Activated T-helper 1 cell treated with anti-CD3 and anti-CD28 coated beads, Interleukin-2, amount 50 U/mL, for 16 hours (primary cell): ENCODE measurements at places on chromosomes 7 and 10.

GRCh38 chr7:141950806-141951205, 4.0 kb upstream of the CLEC5A start:
- no peak for DNase-seq

GRCh38 chr7:56063500-56063881, 595 bp upstream of the SUMF2 start:
- no peak for DNase-seq

DNA sequence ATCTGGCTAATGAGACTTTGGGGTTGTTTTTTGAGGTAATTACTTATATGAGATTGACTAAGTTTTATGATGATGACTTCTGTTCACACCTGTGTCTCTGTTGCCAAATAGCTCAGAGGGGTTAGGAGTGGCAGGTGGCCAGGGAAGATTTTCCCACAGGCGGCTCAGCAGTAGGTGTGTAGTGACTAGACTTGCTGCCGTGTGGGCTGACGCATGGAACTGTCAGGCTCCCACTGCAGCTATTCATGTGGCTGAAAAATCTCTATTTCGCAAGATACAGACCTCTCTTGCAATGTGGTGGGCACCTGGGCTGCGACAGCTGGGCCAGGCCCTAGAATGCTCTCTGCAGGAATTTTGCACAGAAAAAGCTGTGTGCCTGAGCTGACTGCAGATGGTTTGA, 1.4 kb downstream of the CPA4 start:
- DNase-seq = no peak

GRCh38 chr10:73992899-73993788, 4.8 kb upstream of the VCL start:
- no peak for DNase-seq

GRCh38 chr10:46311501-46311951, 24.7 kb downstream of the ANTXRL start:
- no peak for DNase-seq

GRCh38 chr10:3828404-3829155, 43.6 kb upstream of the KLF6 start:
- no peak for DNase-seq

DNA sequence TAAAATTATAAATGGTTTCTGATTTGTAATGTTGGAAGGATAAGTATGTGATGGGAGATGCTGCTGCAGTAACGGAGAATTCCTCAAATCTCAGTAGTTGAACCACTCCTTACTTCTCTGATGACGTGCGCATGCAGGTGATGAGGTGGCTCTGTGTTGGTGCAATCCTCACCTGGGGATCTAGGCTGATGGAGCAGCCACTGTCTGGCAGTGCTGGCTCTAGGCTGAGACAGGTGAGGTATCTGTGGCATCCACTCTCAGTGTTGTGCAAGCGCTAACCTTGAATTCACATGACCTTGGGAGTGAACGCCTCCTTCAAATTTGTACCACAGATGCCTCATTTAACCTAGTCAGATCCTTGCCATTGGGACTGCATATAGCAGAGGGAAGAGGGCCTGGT, 35.0 kb downstream of the LHFPL3 start:
- no peak for DNase-seq

DNA sequence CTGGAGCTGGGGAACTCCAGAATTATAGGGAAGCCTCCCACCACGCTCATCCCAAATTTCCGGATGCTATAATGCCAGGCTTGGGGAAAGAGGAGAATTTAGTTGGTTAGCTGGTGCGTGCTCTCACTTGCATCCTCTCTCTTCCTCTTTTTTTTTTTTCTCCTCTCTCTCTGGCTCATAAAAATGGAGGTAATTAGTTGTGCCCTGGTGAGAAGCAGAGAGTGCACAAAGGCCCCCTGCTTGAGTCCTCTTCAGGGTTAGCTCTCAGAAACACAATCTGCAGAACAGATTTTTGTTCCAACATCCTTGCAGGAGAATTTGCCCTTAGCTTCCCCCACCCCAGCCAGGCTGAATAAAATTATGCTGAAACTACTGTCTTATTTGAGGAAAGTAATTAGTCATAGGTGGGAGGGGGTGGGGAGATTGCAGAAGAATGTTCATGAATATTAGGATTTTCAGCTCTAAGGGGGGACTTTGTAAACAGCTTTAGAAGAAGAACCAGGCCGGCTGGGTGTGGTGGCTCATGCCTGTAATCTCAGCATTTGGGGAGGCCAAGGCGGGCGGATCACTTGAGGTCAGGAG, 7.6 kb downstream of the SERPINE1 start:
- no peak for DNase-seq

DNA sequence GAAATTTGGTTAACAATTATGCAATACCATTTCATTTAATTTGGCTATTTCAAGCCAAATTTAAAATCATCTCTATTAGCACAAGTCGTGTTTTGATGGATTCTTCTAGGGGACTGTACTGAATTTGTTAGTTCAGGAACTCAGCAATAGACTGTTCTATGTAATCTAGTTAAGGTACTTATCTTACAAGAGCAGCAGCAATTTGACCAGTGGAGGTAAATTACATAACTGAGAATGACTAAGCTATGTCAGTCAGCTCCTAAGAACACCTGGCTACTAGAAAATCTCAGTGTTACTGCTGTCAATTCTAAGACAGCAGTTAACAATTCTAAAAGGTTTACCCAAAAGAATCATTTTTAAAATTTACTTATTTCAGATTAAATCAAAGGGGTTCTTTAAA, 513.9 kb upstream of the ZWINT start:
- no peak for DNase-seq

GRCh38 chr7:101239191-101239950, 1.8 kb upstream of the CLDN15 start:
- DNase-seq = no peak

DNA sequence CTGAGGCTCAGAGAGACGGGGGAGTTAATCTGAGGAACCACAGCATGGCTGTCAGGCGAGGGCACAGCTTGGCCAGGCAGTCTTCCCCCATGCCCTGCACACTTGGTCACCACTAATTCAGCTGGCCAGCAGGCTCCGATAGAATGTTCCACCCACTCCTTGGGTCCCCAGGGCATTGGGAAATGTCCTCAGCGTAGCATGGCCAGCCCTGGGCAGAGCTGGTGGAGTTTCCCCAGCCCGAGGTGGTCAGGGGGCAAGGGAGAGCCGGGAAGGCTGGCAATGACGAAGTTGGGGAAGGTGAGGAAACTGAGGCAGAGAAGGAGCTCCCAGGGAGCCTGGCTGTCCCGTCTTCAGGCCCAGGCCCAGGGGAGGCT, 12.1 kb upstream of the GRIFIN start:
- DNase-seq = no peak

DNA sequence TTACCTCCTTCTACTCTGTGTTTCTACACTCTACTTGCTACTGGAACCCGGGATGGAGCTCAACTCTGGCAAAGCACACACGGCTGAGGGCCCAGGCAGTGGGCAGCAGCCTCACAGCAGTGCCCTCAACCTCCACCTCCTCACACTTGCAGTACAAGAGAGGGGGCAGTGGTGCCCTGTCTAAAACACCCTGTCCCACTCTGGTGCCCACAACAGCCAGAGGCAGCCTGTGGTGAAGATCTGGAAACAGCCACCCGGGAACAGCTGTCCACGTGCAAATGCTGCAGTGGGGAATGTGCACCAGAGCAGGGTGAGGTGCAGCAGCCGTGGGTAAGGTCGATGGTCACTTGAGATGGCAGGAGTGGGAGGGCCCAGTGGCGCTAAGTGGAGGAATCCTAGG, 13.7 kb downstream of the MAT1A start:
- DNase-seq = no peak
